Endothelial cell (in vitro differentiated cells): ENCODE measurements at places on chromosomes 7 and 10. TPM values are rescaled to one million over a fixed set of nuclear protein-coding genes. Genes with fewer than 3 reads are reported as not detected.
A peak's percentile ranks its signal among the peaks of the same experiment; 100 is the strongest.

DNA sequence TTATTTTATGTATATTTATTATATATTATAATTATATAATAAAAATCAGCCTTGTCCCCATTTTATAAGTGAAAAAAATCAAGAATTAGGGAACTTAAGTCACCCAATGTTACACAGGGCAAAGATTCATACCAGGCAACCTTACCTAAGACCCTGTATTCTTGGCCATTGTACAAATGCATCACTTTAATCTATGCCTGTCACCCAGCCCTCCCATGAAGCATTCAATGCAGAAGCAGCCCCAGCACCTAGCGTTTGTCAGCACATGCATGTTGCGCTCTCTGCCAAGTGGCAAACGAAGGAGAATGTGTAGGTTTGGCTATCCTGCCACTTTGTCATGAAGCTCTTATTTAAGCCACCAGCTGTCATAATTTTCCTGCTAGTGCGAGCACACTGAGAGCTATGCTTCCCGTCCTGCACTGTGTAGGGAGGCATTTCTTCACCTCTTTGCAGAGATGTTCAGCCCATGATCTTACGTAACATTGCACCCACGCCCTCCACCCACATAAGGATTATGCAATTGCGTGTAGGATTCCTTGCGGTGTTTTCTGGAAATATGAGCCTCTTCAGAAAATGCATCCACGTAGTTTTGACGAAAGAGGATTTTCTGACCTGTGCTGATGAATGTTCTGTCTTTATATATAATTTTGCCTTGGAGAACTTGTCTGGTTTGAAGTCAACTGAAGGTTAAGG is 7.7 kb upstream of the COBL start:
- DNase-seq, result no peak

DNA sequence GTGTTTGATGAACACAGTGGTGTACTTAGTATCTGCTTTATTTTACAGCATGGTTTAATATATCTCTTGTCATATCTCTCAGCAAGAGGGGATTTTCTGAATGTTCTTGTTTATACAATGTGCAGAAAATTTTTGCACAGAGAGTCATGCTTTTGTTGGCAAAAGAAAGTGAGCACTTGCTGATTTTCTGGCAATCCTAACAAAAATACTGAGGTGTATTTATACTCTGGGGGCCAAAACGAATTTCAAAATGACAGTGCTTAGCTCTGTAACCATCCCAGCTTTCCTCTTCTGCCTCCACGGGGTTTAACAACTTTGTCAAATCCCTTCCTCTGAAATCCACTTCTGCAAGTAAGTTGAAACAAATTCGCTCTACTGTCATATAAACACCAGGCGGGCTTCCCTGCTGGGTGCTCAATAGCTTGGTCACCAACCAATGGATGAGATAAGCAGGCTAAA is 169.2 kb downstream of the NOC3L start:
- DNase-seq, result no peak

GRCh38 chr10:26457088-26457487 is 18.9 kb downstream of the APBB1IP start:
- DNase-seq, result no peak

- no peak for DNase-seq
Measured at GRCh38 chr10:30493609-30494530, 59.9 kb downstream of the MAP3K8 start.

DNA sequence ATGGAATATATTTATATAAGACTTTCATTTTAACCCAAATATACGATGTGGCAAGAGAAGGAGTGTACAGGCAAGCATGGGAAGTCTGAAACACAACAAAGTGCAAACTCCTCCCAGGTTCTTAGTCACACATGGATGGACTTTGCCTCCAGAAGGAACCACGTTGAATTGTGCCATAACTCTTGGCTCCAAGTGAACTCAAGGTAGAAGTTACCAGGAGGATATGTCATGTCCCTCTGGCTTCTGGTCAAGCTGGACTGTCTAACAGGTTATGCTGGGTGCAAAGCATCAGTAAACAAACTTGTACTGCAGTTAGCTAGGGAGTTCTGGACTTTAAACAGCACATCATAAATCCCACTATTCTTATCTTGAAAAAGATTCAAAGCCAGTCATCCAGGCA is 328.3 kb upstream of the TEX47 start:
- no peak for DNase-seq

DNA sequence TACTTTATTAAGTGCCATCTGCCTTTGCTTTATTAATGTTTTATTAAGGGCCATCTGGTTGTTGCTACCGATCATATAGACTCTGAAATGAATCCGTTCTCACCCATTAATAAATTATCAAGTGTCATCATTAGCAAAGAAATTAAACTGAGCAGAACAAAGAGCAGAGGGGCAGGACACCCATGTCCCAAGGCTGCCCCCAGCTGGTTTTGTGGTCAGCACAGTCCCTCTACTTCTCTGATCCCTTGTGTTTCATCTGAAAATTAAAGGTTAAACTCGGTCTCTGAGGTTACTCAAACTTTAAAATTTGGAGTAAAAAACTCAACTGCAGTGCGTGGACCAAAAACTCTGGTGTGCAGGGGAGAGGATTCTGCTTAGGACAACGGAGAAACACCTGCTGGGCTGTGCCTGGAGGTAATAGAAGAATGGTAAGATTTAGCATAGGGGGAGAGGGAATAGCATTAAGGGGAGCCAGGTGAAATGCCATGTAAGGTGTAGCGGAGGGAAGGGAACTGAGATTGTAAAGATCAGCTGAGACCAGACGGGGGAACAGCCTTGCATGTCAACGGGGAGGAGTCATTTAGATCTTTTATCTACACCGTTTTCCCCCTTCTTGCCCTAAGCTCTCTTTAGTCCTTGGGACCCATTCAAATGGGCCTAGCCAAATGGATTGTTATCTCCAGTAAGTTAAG is 10.8 kb upstream of the GSDME start:
- DNase-seq, result no peak

DNA sequence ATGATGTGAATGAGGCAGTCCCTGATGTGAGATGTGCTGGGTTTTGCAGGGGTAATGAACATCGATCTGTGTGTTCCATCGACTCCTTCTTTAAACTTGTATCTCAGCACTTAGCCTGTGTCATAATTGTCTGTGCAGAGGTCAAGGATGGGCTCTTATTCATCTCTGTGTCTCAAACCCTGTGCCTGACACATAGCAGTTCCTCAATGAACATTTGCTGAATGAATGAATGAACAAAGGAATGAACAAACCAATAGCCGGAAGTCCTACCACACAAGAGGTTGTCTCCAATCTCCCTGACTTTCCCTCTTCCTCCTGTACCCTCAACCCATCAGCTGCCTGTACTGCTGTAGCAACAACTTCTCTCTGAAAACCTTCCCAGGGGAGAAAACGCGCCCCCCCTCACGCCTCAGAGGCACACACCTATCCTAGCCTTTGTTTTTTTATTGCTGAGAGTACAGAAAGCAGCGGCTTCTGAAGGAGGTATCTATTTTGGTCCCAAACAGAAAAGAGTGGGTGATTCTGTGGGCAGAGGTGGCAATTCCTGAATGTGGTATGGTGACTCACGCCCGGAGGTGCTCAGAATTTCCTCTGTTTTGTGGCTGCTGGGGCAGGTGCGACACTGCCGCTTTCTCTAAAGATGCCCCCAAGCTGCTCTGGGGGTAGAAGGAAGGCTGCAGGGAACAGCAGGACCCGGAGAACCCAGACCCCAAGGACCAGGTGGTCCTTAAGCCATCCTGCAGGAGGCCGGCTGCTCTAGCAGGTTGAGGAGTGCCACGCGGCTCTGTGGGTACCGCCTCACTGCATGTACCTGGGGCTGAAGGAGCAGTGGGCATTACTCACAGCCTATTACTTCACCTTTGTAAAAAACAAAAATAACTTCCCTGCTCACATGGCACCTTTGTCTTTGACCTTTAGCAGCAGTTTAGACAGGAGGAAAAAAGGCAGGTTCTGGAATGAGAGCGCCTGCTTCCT is 9.6 kb downstream of the IL2RA start:
- no peak for DNase-seq

GRCh38 chr7:64618785-64619456 is 47.0 kb upstream of the ZNF107 start:
- peak; percentile 37 for DNase-seq

DNA sequence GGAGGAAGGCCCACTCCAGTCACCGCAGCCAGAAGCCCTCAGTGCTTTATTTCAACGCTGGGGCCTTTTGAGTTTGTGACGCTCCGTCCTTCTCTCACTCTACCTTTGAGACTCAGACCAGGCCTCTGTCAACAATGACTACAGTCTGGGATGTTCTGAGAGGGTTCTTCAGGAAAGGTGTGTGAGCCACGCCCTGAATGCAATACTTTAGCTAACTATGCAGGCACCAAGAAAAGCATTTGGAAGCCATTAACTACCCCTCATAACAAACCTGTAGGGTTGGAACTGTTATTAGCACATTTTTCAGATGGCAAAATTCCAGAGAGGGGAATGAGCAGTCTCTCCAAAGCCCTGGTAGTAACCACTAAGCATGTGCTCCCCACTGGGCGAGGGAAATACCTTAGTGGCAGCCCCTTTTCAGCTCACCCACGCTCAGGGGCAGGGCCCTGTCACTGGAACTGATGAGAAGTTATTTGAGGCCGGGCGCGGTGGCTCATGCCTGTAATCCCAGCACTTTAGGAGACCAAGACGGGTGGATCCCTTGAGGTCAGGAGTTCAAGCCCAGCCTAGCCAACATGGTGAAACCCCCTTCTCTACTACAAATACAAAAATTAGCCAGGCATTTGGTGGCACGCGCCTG is 5.7 kb upstream of the ARPC1B start:
- no peak for DNase-seq

DNA sequence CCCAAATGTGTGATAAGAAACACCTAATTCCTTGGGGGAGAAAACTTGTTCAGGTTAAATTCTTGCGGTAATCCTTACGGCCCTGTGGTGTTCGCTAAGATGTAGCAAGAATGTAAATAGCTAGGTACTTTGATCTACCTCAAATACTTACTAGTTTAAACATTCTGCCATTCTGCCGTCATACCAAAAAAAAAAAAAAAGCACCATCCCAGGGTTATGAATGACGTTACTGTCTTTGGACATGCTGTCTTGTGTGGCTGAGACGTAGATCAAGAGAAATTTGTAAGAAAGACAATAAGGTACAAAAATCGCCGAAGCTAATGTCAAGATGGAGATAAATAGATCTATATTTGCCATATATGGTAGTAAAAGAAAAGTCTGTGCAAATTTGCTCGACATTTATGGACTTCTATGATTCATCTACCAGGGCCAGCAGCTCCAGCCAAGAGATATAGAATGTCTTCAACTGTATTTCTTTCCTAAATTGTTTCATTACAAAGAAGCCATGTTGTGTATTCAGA is 195.6 kb downstream of the CUX1 start:
- no peak for DNase-seq

DNA sequence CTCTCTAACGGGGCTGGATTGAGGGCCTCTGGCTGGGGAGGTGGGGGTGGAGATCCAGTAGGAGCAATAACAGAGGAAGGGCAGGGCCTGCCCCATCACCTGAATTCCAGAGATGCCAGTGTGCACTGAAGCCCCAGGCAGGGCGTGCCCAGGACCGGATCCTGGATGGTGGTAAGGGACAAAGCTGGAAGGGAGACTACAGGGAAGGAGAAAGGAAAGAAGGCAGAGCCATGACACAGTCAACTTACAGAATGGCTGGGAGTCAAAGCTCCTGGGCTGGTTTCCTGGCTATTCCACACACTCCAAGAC is 666 bp downstream of the TMEM139 start:
- no peak for DNase-seq

DNA sequence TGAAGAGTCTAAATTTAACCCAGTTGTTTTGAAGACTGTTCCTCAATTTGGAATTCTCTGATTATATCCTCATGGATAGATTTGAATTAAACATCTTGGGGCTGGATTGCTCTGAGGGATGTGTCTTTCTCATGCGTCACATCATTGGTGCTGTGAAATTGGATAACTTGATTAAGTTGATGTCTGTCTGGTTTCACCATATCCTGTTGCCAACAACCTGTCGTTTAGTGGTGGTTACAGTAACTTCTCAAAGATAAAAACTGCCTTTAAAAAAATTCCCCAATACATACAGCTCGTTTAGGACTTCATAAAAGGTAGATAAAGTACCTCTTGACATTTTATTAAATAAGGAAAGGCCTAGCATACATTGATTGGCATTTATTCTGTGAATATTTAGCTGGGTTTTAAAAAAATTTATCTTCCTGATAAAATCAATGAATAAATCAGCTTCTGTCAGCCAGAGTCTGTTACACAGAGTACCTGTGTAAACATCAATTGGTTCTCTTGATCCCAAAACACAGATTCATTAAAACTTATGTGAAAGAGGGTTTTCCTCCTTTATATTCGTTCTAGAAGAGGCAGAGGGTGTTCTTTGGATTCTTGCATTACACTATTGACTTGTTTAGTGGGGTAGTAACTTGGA is 10.5 kb downstream of the CRCP start:
- no peak for DNase-seq

- no peak for DNase-seq
Measured at GRCh38 chr10:58859526-58859925, 316.9 kb upstream of the PHYHIPL start.

Gene UBE2D1
- total RNA-seq, result 22.2 TPM

Gene EPHB6
- 3.8 TPM for total RNA-seq

Gene NOD1
- 32.7 TPM for total RNA-seq
